ENCODE measurements at places on chromosomes 2 and 18.

- DNase-seq, result peak; percentile 78
Measured at GRCh38 chr2:157900203-157900602, 24.1 kb upstream of the ACVR1 start.

- no peak for DNase-seq
Measured at GRCh38 chr2:60351802-60352201, 201.7 kb downstream of the BCL11A start.

DNA sequence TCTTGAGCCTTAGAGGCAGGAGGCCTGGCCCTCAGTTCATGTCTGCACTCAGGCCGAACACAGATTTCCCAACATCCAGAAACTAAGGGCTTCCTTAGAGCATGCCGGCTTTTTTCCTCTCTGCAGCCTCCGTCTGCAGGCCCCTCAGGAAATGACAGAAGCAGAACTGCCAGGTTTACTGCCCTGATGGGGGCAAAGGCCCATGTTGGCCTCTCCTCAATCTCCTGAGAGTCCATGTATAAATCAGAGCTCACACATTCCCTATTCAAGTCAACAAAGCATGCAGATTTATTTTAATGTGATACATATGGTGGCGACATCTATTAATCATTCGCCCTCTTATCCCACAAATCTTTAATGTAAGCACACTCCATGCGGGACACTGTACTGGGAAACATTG is 475.6 kb upstream of the HS6ST1 start:
- no peak for DNase-seq

DNA sequence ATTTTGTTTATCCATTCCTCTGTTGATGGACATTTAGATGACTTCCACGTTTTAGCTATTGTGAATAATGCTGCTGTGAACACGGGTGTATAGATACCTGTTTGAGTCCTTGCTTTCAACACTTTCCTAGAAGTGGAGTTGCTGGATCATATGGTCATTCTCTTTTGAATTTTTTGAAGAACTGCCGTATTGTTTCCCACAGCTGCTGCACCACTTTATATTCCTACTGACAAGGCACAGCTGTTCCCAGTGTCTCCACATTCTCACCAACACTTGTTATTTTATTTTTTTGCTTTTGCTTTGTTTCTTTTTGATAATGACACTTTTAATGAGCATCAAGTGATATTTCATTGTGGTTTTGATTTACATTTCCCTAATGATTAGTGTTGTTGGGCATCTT is 41.4 kb upstream of the KCNJ13 start:
- DNase-seq, result no peak

- DNase-seq, result no peak
Measured at GRCh38 chr2:239864247-239865058, 160.7 kb downstream of the NDUFA10 start.

DNA sequence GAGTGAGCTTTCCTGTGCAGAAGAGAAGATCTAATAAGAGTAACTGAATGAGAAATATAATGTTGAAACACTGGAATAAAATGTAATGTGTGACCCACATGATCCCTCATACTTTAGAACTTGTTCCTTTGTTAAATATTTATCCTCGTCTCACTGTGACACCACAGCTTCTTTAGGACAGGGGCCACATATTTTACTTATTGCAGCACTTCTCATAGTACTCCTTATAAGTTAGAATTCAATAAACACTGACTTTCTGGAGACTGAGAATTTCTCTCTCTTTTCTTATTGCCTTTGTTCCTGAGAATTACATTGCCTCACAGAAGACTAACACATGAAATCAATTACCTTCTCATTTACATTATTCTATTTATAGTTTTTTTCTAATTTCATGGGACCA is 1234.6 kb upstream of the CHAC2 start:
- DNase-seq, result no peak

All from SW480 (cell line).